ENCODE measurements at places on chromosomes 6 and 20.

DNA sequence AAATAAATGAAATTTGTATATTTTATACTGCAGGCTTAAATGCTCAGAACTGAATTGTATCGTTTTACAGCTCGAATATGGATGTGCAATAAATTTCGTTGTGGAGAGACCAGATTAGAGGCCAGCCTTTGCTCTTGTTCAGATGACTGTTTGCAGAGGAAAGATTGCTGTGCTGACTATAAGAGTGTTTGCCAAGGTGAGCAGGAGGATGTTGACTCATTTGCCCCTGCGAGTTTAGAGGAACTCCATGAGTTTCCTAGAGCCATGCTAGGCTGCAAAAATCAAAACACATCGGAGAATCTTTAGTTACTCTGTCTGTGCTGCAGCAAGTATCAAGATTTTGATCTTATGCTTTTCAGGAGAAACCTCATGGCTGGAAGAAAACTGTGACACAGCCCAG, 15.4 kb downstream of the ENPP3 start:
- DNase-seq = no peak

DNA sequence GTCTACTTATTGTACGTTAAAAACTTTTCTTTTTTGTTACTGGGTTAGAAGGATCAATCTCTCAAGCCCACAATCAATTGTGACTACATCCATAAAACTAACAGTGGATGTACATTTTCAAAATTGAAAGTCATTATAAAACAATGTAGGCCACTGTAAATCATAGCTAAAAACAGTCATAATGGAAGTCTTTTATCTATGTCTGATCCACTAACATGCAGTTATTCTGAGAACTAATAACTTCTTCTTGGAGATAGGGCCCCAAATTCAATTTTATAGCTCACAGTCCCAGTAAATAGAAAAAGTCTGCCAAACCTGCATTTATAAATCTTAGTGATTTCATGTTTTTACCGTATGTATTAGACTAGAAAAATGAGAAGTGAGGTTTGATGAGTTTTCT, 187.3 kb upstream of the MMS22L start:
- DNase-seq = no peak

GRCh38 chr6:34877259-34877658, 10.6 kb downstream of the TAF11 start:
- no peak for DNase-seq

DNA sequence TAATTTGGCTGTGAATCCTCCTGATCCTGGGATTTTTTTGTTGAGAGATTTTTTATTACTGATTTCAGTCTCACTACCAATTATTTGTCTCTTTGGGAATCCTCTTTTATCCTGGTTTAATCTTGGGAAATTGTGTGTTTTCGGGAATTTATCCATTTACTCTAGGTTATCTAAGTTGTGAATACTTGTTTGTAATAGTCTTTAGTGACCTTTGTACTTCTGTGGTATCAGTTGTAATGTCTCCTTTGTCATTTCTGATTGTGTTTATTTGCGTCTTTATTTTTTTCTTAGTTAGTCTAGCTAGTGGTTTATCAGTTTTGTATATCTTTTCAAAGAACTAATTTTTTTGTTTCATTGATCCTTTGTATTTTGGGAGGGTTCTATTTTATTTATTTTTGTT, 27.3 kb upstream of the ZNF337 start:
- DNase-seq = no peak

- no peak for DNase-seq
Measured at GRCh38 chr6:120938876-120939472, 395.3 kb downstream of the TBC1D32 start.

DNA sequence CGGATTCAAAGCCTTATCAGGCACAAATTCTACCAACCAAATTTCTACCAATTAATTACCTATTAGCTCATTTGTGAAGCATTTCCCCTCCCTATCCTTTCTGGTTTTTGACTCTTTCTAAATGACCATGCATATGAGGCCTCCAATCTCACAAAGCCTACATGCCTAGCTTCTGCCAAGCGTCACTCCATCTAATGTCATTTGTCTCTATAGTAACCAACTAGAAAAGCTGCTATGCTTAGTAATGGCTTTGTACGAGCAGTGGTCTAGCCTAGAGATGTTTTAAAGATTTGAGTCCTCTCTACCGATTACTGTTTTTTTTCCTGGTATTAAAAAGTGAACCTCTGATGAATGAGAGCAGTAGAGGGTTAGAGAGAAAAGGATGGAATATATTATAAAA, 4.8 kb upstream of the ASF1A start:
- DNase-seq = no peak

GRCh38 chr6:166097914-166098522, 69.6 kb downstream of the TBXT start:
- no peak for DNase-seq

- peak; percentile 80 for DNase-seq
Measured at GRCh38 chr6:33312361-33313104, 1.3 kb downstream of the TAPBP start.

DNA sequence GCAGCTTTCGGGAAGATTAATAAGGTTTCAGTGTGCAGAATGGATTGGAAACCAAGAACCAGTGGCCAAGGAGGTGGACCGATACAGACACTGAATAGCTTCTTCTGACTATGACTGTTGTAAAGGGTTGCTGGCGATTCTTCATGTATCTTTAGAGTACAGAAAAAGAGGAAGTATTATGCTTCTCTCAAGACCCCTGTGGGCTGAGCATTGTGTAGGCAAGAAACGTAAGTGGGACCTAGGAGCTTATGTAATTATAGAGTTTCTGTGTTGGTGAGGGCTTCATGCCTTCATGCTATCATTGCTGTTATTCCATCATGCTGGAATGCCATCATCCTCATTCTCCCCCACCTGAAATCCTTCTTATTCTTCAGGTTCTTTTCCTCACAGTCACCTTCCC, 105.4 kb upstream of the AKIRIN2 start:
- DNase-seq = no peak

DNA sequence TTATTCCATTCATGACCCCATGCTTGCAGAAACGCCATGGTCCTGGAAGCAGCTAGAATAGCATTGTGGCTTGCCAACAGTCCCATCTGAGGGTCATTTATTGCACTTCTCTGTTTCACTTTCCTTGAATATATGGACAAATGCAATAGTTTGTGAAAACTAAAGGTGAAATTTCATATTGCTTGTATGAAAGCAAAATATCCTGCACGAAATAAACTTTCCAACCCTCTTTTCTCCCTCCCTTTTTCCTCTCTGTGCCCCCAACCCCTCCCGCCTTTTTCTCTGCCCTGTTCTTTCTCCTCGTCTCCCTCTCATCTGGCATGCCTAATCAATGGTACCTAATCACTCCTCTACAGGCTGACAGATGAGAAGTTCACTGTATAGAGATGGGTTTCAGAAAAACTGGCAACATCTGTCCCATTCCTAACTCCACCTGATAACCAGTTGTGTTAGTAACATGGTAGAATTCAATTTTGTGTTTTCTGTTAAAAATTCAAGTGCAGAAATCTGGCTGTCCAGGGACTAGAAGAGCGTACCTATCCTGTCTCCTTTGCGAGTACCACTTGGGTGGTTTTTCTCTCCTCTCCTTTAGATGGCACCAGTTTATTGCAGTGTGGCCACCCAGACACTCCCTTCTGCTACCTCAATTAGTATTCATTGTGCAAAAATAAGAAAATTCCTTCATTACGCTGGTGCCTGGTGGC, 198.6 kb downstream of the FOXA2 start:
- DNase-seq = no peak

- DNase-seq = no peak
Measured at GRCh38 chr6:104789770-104790190, 69.9 kb downstream of the HACE1 start.

DNA sequence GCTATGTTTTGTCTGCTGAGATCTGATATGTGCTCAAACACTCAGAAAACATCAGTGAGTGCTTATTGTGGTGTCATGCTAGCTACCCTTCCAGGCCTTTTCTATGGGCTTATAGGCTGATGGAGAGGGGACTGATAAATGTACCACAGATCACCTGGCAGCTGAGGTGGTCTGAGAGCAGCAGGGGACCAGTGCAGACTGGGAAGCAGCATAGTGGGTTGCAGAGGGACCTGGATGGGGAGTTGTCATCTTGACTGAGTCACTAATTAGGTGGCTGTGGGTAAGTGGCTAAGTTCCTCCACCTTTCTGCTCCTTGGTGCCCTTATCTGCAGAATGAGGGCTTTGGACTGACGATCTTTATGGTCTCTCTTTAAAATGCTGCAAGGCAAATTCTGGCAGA, 2.8 kb downstream of the TMEM200A start:
- no peak for DNase-seq

- no peak for DNase-seq
Measured at GRCh38 chr6:41505122-41506049, 40.8 kb upstream of the FOXP4 start.

GRCh38 chr20:62924442-62925075, 1.7 kb downstream of the DIDO1 start:
- peak; percentile 57 for DNase-seq

- no peak for DNase-seq
Measured at GRCh38 chr6:156109713-156110112, 654.1 kb upstream of the NOX3 start.

DNA sequence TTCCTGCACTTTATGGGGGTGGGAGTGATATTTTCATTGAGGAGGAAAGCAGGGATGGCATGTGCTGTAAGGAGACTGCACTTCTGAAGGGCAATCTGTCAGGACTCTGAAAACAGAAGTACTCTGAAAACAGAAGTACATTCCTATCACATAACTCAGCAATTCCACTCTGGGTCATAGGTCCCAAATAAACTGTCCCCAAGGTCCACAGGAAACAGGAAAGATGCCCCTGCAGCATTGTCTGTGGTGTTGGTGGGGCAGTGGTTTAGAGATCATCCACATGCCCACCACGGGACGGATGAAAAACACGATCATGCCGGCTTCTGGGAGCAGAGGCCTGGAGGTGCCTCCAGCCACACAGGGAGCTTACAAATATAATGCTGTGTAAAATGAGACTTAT, 150.3 kb downstream of the OTOR start:
- DNase-seq = no peak

- DNase-seq = no peak
Measured at GRCh38 chr6:90537027-90537426, 49.8 kb downstream of the MAP3K7 start.

GRCh38 chr20:61989741-61990140, 75.9 kb downstream of the TAF4 start:
- DNase-seq = no peak

DNA sequence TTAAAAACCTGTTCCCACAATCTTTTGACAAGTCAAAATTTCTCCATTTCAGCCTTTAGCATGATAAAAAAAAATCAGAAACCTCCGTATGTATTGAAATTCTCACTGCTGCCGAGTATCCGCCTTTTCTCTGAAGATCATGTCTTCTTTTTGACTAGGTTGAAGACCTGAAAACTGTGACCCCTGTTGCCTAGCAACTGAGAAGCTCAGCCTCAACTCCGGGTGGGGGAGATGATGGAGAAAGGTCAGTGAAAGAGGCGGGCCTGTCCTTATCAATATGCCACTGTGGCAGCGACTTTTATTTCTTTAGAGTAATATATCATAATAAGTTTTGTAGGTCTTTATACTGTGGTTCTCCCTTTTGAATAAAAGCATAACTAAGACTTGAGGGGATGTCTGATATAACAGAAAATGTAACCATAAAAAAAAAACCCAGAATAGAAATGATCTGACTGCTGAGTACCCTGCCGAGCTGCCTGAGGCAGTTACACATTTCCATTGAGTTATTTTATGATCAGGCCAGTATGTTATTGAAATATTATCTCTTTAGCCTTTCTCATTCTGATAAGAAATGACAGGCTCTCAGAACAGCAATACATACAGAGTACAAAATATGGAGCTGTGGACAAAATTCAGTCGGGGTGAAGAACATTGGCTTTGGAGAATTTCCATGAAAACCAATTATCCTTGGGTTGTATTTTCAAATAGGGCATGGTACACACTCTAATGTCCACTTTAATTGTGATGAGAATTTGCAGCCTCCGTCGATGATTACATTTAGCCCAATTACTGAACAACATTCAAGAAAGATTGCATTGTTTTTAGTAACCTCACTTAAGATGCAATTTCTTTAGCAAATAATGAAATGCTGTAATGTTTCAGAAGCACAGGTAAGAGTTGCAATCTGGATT, 136.7 kb upstream of the EEF1E1 start:
- DNase-seq = no peak

GRCh38 chr6:36350082-36350481, 13.4 kb upstream of the BNIP5 start:
- DNase-seq = no peak

GRCh38 chr6:42287756-42288155, 70.1 kb upstream of the MRPS10 start:
- no peak for DNase-seq

DNA sequence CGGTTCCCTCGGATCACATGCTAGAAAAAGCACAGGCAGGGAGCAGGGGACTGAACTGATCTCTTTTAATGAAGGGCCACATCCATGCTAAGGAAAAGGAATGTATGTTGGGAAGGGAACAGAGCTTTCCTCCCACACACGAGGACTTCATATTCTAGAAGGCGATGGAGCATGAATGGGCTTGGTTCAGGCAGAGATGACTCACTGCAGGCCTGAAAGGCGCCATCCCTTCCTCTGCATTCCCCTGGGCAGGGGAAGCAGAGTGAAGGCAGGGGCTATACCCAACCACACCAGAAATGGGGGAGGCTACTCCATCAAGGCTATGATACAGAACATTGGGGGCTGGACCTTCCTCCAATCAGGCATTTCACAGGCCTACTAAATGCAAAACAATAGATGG, 30.6 kb downstream of the ELMO2 start:
- DNase-seq = no peak

- peak; percentile 21 for DNase-seq
Measured at GRCh38 chr6:28254121-28254519, 2.1 kb upstream of the ZKSCAN4 start.

DNA sequence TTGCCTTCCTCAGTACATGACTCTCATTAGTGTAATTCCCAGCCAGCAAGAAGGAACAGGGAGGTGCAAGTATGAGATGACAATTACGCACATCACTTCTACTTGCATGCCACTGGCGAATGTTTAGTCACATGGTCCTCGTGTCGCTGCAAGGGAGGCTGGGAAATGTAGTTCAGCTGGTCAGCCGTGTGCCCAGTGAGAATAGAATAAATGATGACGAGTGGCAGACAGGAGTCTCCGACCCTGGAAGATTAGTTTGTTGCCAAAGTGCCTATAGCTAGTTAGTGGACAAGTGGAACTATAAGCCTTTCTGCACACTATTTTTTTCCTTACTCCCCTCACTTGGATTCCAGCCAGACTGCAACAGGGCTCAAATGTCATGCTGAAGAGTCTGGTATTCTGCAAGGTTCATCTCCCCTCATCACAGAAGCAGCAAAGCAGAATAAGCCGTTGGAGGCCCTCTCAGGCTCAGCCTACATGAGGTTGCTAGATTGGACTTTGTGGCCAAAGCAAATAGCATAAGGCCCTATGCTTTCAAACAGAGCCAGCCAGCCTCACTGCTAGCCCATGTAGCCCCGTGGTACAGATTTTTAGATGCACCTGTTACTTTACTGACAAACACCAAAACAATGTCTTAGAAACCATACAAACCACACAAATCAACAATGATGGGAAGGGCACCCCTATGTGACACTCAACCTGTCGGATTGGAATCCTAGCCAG, 9.7 kb downstream of the LINC00237 start:
- no peak for DNase-seq

- DNase-seq = no peak
Measured at GRCh38 chr6:39553029-39553428, 172.2 kb downstream of the KIF6 start.

- DNase-seq = no peak
Measured at GRCh38 chr6:6591778-6592465, 3.4 kb downstream of the LY86 start.
